ENCODE measurements at places on chromosomes 11 and 22. TPM values are rescaled to one million over a fixed set of nuclear protein-coding genes. Genes with fewer than 3 reads are reported as not detected.

Gene DMC1
- total RNA-seq: 19.8 TPM

Gene HIRA
- 22.4 TPM for total RNA-seq

Gene IL18
- total RNA-seq: 132 TPM

Gene SLC1A2
- total RNA-seq: not detected

Gene ASRGL1
- 20.3 TPM for total RNA-seq

All from Caki2 (cell line).